ENCODE measurements at places on chromosomes 5 and 9.

- DNase-seq, result no peak
Measured at GRCh38 chr9:33109097-33109496, 32.6 kb upstream of the SMU1 start.

DNA sequence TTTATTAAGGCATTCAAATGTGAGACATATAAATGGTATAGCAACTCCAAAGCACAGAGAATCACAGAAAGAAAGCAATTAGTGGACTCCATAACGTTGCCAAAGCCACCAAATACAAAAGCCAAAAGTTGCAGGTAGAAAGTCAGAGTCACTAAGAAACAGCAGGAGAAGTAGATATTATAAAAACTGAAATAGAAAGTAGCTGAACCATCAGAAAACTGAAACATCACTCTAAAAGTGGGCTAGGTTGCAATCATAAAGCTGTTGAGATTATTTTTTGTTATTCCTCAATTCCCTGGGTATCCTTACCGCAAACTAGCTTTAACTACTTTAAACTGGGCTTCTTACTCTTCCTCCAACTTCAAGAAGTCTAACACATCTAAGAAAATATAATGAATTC is 108.1 kb upstream of the ARRDC3 start:
- no peak for DNase-seq

DNA sequence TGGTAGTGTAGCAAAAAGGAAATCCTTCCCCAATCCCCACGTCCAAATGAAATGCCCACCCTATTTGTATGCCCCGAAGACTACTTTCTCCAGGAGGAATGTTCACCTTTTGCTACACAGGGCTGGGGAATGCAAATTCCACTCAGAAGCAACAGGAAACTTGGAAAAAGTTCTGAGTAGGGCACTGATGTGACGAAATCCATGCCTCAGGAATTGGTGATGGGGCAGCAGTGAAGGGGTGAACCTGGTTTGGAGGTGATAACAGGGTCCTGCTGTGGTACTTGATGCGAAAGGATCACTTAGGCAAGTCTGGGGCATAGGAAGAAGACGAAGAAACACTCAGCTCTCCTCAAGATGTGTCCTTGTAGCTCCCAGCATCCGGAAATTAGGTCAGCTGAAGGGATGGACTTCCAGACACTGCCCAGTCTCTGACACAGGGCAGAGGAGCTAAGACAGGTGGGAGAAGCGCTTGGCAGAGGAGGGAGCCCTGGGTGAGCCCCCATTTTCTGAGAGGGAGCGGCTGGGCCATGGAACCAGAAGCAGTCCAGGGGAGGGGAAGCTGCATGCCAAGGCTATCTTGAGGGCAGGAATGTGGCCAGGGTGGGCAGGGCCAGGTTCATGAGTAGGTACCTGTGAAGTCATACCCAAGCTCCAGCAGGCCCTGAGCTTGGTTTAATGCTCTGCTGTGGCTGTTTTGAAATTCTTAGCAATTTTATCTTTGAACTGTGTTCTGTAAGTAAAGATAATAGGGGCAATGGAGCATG is 22.2 kb upstream of the MVB12B start:
- no peak for DNase-seq

GRCh38 chr9:79104951-79105350 is 466.8 kb upstream of the TLE4 start:
- DNase-seq, result no peak

GRCh38 chr5:128084228-128085167 is 932 bp downstream of the SLC12A2 start:
- DNase-seq, result no peak

DNA sequence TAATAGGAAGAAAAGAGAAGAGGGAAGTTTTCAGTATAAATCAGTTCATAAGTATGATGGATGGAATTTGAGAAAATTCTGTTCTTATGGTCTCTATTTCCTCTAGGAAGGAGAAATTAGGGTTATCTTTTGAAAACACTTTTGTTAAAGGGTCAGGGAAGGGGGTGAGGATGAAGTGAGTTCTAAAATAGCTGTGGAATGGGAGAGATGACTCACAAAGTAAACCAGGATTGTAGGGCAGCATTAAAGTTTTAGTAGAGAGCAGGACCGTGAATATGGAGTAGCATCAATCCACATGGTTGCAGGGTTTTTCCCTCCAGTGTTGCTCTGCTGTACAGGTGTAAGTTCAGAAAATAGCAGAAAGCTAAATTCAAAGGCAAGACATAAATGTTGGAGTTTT is 32.4 kb downstream of the MUSK start:
- no peak for DNase-seq

- DNase-seq, result no peak
Measured at GRCh38 chr5:168075387-168075786, 216.1 kb upstream of the WWC1 start.

DNA sequence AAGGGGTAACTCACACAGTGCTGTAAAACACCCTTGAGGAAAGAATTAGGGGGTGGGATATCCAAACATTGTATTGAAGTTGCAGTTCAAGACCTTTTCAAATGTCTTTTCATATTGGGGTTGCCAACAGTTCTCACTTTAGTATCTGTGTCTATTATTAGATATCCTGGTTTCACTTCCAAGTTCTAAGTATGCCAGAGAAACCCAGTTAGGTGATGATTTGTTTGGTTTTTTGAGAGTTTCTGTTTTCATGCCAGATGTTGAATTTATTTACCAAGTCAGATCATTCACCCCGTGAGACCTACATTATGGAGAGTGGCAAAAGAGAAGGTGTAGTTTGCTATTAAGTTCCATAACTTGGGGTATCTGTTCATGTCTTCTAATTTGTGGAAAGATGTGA is 64.5 kb downstream of the C9orf152 start:
- DNase-seq, result no peak

- DNase-seq, result no peak
Measured at GRCh38 chr5:169648725-169649310, 11.7 kb downstream of the DOCK2 start.

GRCh38 chr9:98144076-98144475 is 25.1 kb upstream of the TRIM14 start:
- no peak for DNase-seq

All from GF-D8 (cell line).